Sigmoid colon (tissue), 7 donors: ENCODE measurements at places on chromosomes 5 and 9. TPM values are rescaled to one million over a fixed set of nuclear protein-coding genes. Genes with fewer than 3 reads are reported as not detected.
A peak's percentile ranks its signal among the peaks of the same experiment; 100 is the strongest.

- no peak overlapping the region for H3K27ac ChIP-seq
- H3K4me1 ChIP-seq, result no peaks in the 10 kb centered on the region
- H3K36me3 ChIP-seq, result no peaks in the 10 kb centered on the region
- no peak for DNase-seq
- H3K27me3 ChIP-seq, result no peaks in the 10 kb centered on the region
These were observed 53.4 kb downstream of the SNX18 start for GRCh38 chr5:54570916-54571315.

DNA sequence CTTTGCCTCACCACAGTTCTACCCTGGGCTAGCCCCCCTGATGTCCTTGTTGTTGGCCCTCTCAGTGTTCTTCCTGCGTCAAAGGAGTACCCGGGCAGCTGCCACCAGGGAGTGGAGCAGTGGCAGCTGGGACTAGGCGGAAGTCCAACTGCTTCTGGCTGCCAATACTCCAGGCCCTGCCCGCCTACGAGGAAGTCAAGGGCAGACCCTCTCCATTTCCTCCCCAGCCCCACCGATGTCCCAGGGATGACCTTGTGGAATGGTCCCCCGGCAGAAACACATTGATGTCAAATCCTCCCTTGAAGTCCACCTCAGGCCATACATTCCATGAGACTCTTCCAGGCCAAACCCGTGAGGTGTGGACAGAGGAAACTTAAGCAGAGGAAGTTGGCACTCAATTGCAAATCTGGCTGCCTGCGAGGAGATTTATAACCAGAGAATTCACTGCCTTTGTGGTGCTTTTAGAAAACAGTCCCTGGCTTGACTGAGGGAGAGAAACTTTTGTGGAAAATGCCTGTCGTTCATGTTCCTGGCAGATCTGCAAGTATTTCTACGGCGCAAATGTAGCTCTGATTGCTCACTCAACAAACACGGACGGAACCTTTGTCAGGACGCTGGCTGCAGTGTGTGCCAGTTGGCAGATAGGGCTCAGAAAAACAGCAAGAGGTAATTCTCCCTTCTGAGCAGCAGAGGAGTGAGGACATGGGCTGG is 339.7 kb downstream of the RAB3C start:
- peak overlapping the region; percentile 86 for H3K27ac ChIP-seq
- peak; percentile 92 for DNase-seq
- H3K27me3 ChIP-seq, result no peaks in the 10 kb centered on the region
- H3K4me1 ChIP-seq, result peaks cover 46% of the 10 kb centered on the region

DNA sequence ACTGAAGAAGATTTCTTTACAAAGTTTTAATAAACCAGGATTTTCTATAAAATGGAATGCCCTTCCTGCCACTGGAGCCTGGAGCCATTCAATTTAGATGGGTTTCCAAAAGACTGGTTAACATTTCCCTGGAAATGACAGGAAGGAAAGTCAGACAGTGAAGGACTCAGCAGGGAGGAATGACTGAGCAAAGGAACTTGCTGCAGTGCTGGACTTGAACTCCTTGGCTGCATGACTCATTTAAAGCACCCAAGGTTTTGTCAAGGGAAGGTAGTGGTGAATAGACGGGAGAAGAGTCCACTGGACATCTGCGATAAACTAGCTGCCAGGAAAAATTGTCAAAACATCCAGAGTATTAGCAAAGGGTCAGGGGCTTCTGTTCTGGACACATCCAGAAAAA is 163.8 kb upstream of the SLC28A3 start:
- no peaks in the 10 kb centered on the region for H3K4me1 ChIP-seq
- H3K4me3 ChIP-seq, result no peak overlapping the region
- no peaks in the 10 kb centered on the region for H3K36me3 ChIP-seq

DNA sequence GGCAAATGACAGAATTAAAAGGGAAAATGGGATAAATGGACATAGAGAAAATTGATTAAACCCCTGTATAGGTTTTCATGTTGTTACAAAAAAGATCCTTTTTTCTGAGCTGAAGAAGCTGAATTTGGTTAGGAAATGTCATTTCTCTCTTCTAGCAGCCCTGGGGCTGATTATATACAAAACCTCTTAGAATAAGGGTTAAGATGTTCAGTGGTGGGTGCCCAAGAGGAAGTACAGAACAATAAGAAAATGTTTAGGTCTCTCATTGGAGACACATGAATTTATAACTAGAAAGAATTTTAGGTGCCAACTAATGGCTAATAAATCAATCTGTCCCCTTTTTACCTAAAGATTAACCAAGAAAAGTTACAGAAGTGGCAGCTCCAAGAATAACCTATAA is 14.2 kb downstream of the ABHD17B start:
- H3K4me1 ChIP-seq, result no peaks in the 10 kb centered on the region
- H3K36me3 ChIP-seq, result no peaks in the 10 kb centered on the region
- DNase-seq, result no peak
- H3K27ac ChIP-seq, result no peak overlapping the region
- H3K4me3 ChIP-seq, result no peak overlapping the region

GRCh38 chr5:102932781-102933180 is 177.7 kb downstream of the PAM start:
- no peak for DNase-seq
- no peaks in the 10 kb centered on the region for H3K4me1 ChIP-seq
- no peaks in the 10 kb centered on the region for H3K27me3 ChIP-seq
- H3K27ac ChIP-seq, result no peak overlapping the region
- no peak overlapping the region for H3K4me3 ChIP-seq

DNA sequence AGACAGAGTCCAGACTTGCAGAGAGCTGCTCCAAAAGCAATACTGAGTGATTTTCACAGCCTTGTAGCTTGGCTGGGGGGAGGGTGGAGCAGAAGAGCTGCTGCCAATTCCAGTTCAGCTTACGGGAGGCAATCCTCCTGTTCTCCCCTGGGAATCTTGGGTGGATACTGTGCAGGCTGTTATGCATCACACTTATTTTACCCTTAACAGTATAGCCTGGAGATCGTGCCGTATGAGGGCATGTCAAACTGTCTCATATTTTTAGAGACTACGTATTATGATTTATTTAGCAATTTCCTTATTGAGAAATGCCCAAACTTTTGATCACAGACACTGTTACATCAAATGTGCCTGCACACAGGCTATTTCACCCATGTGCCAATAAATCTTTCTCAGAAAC is 85.2 kb downstream of the BASP1 start:
- H3K4me3 ChIP-seq, result no peak overlapping the region
- no peak for DNase-seq
- no peak overlapping the region for H3K27ac ChIP-seq

DNA sequence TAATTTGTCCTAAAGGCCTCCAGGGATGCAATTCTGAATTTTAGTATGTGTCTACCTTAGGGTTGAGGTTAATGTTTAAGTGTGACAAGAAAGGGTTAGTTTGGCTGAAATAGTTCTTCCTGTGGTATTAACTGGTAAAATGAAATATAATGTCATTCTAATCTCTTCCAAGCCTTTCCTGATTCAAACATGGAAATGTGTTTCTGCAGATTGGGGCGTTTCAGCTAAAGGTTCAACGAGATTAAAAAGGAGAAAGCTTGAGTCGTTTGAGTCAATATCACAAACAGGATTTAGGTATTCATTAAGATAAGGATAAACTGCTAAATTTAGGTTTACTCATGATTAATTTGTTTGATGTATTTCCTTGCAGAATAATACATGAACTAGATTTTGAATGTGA is 34.4 kb upstream of the ALDOB start:
- no peak overlapping the region for H3K27ac ChIP-seq
- H3K27me3 ChIP-seq, result no peaks in the 10 kb centered on the region
- DNase-seq, result no peak
- H3K36me3 ChIP-seq, result no peaks in the 10 kb centered on the region

DNA sequence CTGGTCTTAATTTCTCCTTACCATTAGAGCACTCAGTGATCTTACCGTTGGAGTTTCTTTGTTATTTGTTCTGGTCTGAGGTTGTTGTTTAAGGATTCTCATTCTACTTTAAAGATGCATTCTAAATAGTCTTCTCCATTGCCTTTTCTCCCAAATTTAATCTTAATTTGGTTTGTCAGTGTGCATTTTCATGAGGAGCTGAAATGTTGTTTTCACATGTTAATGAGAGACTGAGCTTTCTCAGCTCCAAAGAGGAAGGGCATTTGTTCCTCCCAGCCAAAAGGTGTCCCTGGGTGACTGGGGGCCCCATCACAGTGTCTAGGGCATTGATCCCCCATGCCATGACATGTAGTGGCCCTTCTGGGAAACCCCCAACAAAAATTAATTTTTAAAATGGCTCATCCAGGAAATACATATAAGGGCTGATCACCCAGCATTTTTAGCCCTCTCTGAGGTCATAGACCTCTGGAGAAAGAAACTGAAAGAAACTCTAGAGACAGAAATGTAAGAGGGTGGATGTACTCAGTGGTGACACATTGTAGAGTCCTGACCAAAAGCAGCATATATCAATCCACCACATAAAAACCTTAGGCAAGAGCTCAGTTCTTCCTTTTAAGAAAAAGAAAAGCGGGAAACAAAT is 240.4 kb upstream of the RAI14 start:
- no peak for DNase-seq
- no peaks in the 10 kb centered on the region for H3K27me3 ChIP-seq

- H3K4me3 ChIP-seq, result no peak overlapping the region
- H3K4me1 ChIP-seq, result no peaks in the 10 kb centered on the region
- DNase-seq, result no peak
- no peak overlapping the region for H3K27ac ChIP-seq
These were observed 32.0 kb upstream of the DHFR start for GRCh38 chr5:80686757-80687156.

LCN9 gene
- not detected for polyA plus RNA-seq

DNA sequence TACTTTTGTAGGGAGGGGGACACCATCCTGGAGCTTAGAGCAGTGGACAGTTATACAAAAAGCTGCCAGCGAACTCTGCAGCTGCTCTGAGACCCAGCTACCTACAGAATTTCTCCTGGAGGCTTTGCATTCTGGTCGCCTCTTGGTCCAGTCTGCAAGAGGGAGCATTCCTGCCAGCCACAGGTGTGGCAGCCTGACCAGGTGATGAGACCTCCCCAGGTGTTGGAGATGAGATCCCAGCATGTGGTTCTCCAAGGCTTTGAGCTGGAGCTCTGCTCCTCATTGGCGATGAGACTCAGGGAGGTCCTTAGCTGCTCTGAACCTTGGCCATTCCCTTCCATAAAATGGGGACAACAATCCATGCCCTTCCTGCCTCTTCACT is 69.3 kb downstream of the RGS3 start:
- peaks cover 12% of the 10 kb centered on the region for H3K4me1 ChIP-seq
- no peak overlapping the region for H3K27ac ChIP-seq
- peaks cover 23% of the 10 kb centered on the region for H3K36me3 ChIP-seq
- no peaks in the 10 kb centered on the region for H3K27me3 ChIP-seq
- no peak overlapping the region for H3K4me3 ChIP-seq
- peak; percentile 11 for DNase-seq

- no peaks in the 10 kb centered on the region for H3K4me1 ChIP-seq
- DNase-seq, result no peak
- H3K27me3 ChIP-seq, result no peaks in the 10 kb centered on the region
- no peaks in the 10 kb centered on the region for H3K36me3 ChIP-seq
- no peak overlapping the region for H3K27ac ChIP-seq
- no peak overlapping the region for H3K4me3 ChIP-seq
These were observed 15.5 kb downstream of the RMI1 start for GRCh38 chr9:83996126-83996525.

C5orf34 gene
- 0.60 TPM for polyA plus RNA-seq

TLX3 gene
- not detected for polyA plus RNA-seq

MCTP1 gene
- polyA plus RNA-seq, result 3.2 TPM

DNA sequence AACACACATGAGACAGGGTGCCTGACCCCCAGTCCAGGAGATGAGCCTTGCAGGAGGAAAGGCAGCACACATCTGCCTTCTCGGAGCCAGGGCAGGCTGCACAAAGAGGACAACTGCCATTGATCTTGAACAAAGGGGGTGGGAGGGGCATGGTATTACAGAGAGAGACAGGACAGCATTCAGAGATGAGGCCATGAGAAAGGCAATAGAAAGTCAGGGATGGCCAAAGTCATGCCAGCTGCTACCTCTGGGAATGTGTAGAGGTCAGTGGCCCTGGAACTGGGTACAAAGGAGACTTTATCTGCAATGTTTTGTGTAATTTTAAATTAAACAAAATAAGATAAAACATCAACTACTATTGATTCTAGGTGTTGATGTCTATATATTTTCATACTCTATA is 43.2 kb downstream of the WDR36 start:
- H3K27ac ChIP-seq, result no peak overlapping the region
- no peak for DNase-seq
- no peaks in the 10 kb centered on the region for H3K4me1 ChIP-seq
- H3K27me3 ChIP-seq, result no peaks in the 10 kb centered on the region

MYORG gene
- 5.5 TPM for polyA plus RNA-seq

SLC27A6 gene
- polyA plus RNA-seq, result not detected

DNA sequence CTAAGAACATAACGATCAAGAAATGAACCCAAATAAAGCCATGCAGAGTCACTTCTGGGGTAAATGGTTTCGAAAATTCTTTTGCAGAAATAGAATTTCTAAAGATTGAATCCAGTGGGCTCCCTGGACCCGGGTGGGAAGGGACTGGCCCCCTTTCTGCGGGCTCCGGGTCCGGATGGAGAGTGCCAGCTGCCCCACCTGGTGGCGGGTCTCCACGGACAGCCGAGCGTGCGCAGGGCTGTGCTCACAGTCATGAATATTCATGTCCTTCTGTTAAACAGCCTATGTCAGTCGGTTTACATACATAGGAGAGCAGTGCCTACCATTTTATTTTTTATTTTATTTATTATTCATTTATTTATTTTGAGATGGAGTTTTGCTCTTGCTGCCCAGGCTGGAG is 4.7 kb upstream of the PPP1R26 start:
- no peak for DNase-seq
- H3K4me3 ChIP-seq, result no peak overlapping the region
- H3K36me3 ChIP-seq, result no peaks in the 10 kb centered on the region
- no peak overlapping the region for H3K27ac ChIP-seq

- no peak for DNase-seq
- H3K4me3 ChIP-seq, result no peak overlapping the region
- peaks cover 10% of the 10 kb centered on the region for H3K4me1 ChIP-seq
- no peaks in the 10 kb centered on the region for H3K27me3 ChIP-seq
These were observed 142.0 kb downstream of the FANCC start for GRCh38 chr9:95175523-95175922.

NUTM2F gene
- not detected for polyA plus RNA-seq

GRCh38 chr5:77960305-77960704 is 184.2 kb upstream of the TBCA start:
- H3K4me3 ChIP-seq, result no peak overlapping the region
- H3K4me1 ChIP-seq, result no peaks in the 10 kb centered on the region

DNA sequence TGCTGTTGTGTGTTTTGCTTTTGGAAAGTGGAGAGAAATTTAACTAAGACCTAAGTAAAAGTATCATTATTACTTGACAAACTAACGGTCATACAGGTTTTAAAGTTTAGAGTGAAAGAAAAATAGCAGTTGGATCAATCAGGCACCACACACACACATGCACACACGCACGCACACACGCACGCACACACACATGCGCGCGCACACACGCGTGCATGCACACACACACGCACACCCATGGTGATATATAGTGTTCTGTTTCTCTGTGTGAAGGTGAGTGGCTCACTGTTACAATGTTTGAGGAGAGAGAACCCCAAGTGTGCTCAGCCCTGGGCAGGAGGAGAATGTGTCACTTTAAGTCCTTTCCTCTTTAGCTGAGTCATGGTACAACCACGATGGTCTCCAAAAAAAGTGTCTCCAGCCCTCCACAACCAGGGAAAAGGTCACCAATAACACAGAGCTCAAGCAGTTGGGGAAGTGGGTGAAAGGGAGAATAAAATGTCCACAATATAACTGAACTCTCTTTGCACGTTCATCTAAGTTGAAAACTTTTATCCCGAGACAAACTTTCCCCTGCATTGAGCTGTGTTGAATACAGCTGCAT is 3.2 kb downstream of the ZNF366 start:
- no peak overlapping the region for H3K4me3 ChIP-seq
- peaks cover 16% of the 10 kb centered on the region for H3K4me1 ChIP-seq
- no peak overlapping the region for H3K27ac ChIP-seq
- no peaks in the 10 kb centered on the region for H3K36me3 ChIP-seq
- DNase-seq, result no peak
- H3K27me3 ChIP-seq, result no peaks in the 10 kb centered on the region
